ENCODE measurements at places on chromosomes 2 and 18. TPM values are rescaled to one million over a fixed set of nuclear protein-coding genes. Genes with fewer than 3 reads are reported as not detected.
A peak's percentile ranks its signal among the peaks of the same experiment; 100 is the strongest.

ZAP70 gene
- 0.16 TPM for total RNA-seq

HJURP gene
- total RNA-seq, result 8.4 TPM

POTEI gene
- total RNA-seq, result not detected

CLK1 gene
- 32.0 TPM for total RNA-seq

EHD3 gene
- 21.0 TPM for total RNA-seq

CNNM4 gene
- 22.4 TPM for total RNA-seq

REG3A gene
- not detected for total RNA-seq

PTPN2 gene
- 14.9 TPM for total RNA-seq

DSG1 gene
- 1.7 TPM for total RNA-seq

TGFA gene
- 2.3 TPM for total RNA-seq

SLC4A5 gene
- total RNA-seq, result 4.1 TPM

GRCh38 chr2:30300456-30301221 lies 69.3 kb downstream of the LBH start:
- DNase-seq, result peak; percentile 38

DNA sequence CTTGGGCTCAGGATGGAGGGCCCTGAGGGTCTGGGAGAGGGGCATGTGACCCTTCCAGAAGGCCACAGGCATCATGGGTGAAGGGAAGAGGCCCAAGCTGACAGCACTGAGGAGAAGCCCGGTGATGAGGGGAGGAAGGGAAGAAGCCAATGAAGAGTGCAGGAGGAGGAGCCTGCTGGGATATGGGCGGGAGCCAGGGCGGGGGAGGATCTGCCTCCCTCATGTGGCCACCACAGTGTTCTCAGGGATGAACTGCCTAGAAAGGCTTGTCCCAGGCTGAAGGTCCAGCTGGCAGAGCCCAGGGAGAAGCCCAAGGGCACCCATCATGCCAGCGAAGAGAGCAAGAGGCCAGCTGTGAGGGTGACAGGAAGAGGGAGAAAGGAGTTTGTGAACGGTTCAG lies 24.6 kb upstream of the PLB1 start:
- no peak for DNase-seq

- no peak for DNase-seq
Observed at GRCh38 chr18:13420969-13421686, 202.6 kb downstream of the LDLRAD4 start.

DNA sequence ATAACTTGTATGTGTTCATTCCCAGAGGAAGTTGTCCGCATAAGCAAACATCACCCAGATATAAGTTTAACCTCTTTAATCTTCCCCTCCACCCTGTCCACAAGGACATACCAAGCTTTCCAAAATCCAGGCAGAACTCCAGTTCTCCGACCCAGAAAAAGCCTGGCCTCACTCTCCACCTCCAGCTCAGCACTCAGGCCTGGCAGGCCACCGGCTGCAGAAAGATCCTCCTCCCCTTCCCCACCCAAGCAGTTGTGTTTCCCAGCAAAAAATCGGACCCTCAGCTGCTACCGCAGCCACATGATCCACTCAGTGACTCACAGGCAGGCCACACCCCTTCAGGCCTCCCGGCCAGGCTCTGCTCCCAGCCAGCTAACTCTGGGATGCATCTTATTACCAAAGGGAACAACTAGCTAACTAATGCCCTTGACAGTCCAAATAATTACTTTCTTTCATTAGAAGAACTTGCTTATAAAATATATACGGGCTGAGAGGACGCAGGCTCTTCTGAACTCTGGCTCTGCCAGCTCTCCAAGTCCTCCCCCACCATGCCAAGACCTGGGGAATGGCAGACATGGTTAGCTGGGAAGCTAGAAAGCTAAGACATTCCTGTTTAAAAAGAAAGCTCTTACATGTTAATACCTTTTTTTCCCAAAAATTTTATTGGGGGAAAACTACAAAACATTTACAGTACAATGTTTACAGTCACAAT lies 4.5 kb downstream of the ZFP36L2 start:
- peak; percentile 93 for DNase-seq

DNA sequence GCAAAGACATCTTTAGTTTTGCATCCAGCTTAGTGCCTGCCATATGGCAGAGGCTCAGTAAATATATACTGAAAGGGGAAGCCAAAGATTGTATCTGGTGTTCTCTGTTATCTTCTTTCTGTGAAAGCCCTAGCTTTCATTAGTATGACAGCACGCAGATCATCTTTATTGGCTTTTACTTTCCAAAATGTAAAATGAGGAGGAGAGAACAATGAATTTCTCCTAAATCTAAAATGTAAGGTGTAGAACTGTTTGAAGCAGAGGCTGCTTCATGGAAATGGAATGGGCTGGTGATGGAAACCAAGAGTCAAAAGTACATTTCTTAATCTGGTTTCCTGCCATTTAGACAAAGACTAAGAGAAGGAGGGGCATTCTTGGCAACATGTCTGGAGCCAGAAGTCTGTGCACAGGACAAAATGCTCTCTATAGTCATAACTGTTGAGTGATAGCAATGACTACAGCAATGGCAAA lies 1029.9 kb upstream of the PIK3C3 start:
- DNase-seq, result no peak

DNA sequence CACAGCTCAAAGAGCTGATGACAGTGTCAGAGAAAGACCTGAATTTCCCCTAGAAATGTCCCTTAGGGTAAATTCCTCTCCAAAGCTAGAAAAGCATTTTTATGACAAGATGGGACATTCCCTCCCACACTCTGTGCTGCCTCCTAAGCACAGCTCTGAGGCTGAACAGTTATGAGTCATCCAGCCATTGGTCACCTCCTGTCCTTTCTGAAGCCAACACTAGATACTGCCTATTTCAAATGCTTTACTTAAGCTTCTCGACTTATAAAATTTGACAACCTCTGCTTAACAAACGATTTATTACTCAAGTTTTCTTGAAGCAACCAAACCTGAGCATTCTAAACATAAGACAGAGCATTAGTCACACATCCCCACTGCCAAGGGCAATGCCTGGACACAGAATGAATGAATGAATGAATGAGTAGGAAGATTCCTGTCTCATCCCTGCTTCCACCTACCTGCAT lies 35.4 kb downstream of the B4GALT6 start:
- DNase-seq, result no peak

DNA sequence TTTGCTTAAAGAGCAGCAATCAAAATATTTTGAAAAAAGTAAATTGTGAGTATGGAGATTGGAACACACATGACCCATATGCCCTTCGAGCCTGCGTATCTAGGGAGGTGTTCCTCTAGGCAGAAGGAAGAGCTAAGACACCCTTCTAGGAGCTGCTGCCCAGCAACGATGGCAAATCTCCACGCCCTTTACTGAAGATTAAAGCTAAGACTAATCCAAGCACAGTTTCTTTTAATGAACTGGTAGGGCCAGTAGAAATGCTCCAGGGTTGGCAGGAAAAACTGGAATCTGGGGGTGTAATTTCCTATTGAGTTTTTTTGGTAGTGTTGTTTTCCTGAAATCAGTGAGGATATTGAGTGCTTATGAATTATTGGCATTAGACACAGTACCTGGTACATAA lies 712 bp upstream of the SERPINB13 start:
- DNase-seq, result no peak

GRCh38 chr2:96763511-96764252 lies 3.0 kb downstream of the CNNM4 start:
- DNase-seq, result no peak

GRCh38 chr2:239789711-239790110 lies 235.4 kb downstream of the NDUFA10 start:
- no peak for DNase-seq

- no peak for DNase-seq
Observed at GRCh38 chr2:110853516-110853915, 121.1 kb downstream of the ACOXL start.

- no peak for DNase-seq
Observed at GRCh38 chr2:15205562-15205961, 355.6 kb downstream of the NBAS start.

GRCh38 chr2:100196786-100197494 lies 54.5 kb upstream of the AFF3 start:
- DNase-seq, result no peak

DNA sequence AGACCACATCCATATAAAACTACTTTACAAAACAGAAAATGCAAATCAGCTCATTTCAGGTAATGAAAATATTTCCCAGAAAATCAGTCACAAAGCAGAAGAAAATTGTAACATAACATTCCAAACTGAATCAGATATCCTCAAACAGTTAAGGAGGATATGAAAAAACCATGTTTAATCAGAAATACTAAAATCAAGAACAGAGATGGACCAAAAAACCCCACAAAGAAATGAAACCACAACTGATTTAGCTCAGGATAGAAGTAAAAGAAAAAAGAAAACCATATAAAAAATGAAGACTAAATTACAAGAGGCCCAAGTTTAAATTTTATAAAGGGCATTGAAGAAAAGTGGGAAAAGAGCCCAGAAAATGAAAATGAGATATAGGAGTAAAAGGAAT lies 102.9 kb downstream of the RAB3GAP1 start:
- DNase-seq, result no peak

DNA sequence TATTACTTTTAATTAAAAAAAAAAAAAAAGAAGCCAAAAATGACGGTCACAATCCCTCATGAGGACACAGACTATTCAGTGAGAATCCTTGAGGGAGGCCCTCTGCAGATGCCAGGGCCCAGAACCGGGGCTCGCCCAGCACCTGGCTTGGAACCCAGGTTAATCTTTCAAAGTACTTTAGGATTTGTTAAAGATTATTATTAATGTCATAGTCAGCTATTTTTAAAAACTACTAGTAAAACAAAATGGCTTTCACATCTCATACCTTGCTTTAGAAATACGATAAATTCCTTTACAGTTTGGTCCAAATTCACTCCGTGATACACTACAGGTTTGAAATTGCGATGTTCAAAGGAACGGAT lies 27.1 kb downstream of the C2orf76 start:
- DNase-seq, result no peak

- peak; percentile 96 for DNase-seq
Observed at GRCh38 chr2:226835796-226836547, at the start of gene RHBDD1. TSS of gene RHBDD1 (plus strand) at chr2:226836054. CDS start at chr2:226864694, 28,640 bp downstream.

Data from heart left ventricle (tissue), 16 donors.